Stimulated activated CD8-positive, alpha-beta memory T cell treated with anti-CD3 and anti-CD28 coated beads, Interleukin-15, amount 100 ng/mL, for 1 hour (primary cell): ENCODE measurements at places on chromosomes 2 and 18.

- no peak for DNase-seq
Measured at GRCh38 chr2:19855542-19856431, 46.0 kb downstream of the TTC32 start.

DNA sequence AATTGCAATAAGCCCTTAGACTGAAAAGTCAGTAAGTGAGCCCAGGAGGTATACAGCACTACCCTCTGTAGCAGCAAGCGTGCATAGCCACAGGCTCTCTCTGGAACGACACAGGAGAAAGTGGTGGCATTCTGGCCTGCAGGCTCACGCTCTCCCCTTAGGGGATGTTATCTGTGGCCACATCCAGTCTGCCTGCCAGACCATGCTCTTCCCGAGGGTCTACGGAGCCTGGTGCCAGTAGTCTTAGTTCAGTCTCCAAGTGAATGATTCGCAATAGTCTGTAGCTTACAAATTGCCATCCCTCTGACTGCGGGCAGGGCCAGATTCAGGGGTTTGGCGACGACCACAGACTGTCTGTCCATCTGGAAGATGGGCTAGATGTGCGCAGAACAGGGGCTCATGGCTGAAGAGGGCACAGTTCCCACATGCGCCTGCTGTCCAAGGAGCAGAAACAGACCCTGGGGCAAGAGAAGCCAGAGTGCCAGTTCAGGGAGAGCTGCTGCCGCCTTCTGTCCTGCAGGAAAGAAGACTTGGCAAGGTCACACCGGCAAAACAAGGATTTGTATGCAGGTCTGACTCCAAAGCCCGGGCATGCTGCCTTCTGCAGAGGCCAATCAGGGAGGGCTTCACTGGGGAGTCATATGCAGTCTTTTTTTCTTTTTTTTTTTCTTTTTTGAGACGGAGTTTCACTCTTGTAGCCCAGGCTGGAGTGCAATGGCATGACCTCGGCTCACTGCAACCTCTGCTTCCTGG is 3.5 kb upstream of the KLF11 start:
- DNase-seq, result no peak

DNA sequence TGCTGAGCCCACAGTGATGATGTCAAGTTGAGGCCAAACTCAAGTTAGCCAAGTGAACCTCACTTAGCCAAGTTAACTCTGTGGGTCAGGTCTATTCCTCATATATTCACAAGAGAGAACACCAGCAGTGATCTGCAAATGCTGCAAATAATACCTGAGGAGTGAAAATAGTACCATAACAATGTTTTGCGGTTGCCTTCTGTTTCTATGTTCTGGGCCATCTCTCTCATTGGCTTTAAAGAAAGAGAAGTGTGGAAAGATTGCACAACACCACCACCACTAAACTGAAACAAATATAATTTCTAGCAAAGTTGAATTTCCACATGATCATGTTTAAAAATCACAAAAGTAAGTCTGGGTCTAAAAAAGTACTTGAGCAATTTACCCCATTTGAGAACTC is 211.1 kb upstream of the GALNT5 start:
- no peak for DNase-seq

- no peak for DNase-seq
Measured at GRCh38 chr2:286774-287392, 1.0 kb downstream of the ALKAL2 start.

DNA sequence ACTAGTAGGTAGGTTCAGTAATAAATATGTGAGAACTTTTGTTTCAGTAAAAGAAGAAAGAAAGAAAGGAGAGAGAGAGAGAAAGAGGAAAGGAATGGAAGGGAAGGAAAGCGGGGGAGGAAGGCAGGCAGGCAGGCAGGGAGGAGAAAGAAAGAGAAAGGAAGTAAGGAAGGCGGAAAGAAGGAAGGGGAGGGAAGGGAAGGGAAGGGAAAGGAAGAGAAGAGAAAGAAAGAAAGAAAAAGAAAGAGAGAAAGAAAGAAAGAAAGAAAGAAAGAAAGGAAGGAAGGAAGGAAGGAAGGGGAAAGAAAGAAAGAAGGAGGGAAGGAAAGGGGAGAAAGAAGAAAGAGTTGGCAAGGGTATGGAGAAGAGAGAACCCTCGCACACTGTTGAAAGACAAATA is 67.6 kb downstream of the CD226 start:
- no peak for DNase-seq

- DNase-seq, result no peak
Measured at GRCh38 chr2:171346723-171347557, 86.8 kb downstream of the METTL8 start.

- no peak for DNase-seq
Measured at GRCh38 chr2:123061534-123061933, 963.6 kb upstream of the CNTNAP5 start.

- DNase-seq, result no peak
Measured at GRCh38 chr2:120318626-120319025, 27.3 kb upstream of the INHBB start.

DNA sequence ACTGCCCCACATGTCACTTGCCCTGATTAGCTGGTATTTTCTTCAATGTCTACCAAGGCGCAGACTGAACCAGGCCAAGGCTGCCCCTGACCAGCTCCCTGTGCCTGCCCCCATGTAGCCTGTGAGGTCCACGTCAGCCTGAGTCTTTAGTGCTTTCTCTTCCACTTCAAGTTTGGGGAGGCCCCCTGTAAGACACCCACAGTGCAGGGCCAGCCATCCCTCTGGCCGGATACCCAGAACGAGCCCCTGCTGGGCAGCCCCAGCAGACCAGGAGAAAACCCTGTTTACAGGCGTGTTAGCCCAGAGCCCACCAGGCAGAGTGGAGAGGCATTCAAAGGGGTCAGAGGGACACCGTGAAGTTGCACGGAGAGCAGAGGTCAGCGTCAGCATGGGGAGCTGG is 92.4 kb downstream of the TFCP2L1 start:
- no peak for DNase-seq

DNA sequence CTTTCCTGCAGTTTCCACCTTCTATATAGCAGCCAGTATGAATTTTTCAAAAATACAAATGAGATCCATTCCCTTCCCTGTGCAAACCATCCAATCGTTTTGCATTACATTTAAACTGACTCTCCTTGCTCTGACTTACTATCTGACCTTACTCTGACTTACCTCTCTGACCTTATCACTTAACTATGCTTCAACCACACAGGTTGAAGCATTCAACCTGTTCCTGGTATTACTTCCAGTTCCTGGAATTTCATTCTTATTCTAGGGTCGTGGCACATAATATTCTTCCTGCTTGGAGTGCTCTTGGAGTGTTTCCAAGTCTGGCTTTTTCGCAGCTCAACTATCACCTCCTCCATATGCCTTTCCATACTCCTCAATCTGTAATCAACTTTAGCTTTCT is 850.6 kb upstream of the CHAC2 start:
- DNase-seq, result no peak

DNA sequence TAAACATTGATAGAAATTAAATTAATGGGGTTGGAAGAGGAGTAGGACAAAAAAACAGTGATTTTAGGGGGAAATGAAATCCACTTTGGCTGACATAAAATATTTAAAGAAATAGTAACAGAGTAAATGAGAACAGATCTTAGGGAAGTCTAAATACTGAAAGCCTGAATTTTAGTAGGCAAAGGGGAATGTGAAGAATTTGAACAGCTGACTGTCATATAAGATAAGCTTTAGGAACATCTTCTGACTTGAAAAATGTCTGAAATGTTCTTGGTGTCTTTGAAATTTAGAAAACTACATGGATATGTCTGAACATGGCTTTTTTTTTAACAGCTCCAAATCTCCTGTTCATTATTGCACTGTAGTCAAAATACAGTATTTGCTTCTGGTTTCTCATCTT is 150.3 kb downstream of the CALCRL start:
- DNase-seq, result no peak

- no peak for DNase-seq
Measured at GRCh38 chr2:154692927-154693326, 5.6 kb upstream of the KCNJ3 start.

DNA sequence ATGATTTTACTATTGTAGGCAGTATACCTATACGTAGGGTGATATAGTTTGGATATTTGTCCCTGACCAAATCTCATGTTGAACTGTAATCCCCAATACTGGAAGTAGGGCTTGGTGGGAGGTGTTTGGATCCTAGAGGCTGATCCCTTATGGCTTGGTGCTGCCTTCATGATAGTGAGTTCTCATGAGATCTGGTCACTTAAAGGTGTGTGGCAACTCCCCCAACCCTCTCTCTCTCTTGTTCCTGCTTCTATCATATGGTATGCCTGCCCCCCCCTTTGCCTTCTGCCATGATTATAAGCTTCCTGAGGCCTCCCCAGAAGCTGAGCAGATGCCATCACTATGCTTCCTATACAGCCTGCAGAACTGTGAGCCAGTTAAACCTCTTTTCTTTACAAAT is 1.7 kb upstream of the SERPINB10 start:
- DNase-seq, result no peak

DNA sequence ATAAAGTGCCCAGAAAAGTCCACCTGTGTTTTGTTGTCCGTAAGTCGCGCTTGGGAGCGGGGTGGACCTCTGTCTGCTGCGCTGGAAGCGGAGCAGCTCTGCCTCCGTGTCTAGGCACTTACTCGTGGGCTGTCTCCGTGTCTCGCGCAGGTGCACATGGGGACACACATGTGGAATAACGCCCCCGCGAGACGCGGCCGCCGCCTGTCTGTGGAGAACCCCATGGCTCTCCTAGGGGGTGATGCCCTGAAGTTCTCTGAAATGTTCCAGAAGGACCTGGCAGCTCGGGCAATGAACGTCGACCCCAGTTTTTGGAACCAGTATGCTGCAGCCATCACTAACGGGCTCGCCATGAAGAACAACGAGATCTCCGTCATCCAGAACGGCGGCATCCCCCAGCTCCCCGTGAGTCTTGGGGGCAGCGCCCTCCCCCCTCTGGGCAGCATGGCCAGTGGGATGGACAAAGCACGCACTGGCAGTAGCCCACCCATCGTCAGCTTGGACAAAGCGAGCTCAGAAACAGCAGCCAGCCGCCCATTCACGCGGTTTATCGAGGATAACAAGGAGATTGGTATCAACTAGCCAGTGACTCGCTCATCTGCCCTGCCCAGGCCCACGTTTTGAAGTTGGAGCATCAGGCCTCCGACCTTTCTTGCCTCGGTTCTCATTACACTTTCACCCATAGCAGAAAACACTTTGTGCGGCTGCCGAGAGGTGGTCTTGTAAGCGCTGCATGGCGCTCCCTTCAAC is 17.3 kb downstream of the SALL3 start:
- no peak for DNase-seq

GRCh38 chr18:22345718-22346117 is 72.0 kb downstream of the CTAGE1 start:
- DNase-seq, result no peak

GRCh38 chr2:184444623-184445223 is 153.6 kb upstream of the ZNF804A start:
- no peak for DNase-seq

GRCh38 chr2:26429779-26430578 is 28.3 kb downstream of the DRC1 start:
- DNase-seq, result no peak

DNA sequence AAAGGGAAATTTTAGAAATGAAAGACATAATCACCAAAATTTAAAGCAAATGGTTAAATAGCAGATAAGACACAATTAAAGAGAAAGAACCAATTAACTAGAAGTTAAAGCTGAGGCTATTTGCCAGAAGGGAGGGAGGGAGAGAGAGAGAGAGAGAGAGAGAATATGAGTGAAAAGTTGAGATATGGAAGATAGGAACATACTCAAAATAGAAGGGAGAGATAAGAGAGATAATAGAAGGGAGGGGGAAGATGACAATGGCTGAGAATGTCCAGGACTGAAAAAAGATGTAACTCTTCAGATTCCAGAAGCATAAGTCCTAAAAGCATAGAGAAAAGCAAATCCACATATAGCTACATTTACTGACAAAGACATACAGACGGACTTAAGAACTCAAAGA is 17.1 kb upstream of the AAK1 start:
- no peak for DNase-seq

DNA sequence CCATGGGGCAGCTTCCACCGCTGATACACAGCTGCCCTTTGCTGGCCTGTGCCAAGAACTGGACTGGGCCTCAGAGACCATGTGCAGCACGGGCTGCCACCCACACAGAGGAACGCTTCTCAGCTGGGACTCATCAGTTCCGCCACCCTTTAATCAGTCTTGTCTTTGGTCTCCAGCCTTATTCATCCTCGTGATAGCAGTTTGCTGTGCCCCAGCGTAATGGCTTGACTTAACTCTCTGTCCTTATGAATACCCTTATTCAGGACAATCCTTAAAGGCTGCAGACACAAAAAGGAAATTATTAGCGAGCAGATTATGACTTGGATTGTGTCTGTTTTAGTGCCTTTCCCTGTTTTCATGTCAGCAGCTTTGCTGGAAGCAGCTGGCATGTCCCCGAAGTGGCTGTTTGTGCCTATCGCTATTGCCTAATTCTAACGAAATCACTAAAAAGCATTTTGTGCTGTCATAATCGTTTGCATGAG is 108.9 kb upstream of the DAPL1 start:
- no peak for DNase-seq

DNA sequence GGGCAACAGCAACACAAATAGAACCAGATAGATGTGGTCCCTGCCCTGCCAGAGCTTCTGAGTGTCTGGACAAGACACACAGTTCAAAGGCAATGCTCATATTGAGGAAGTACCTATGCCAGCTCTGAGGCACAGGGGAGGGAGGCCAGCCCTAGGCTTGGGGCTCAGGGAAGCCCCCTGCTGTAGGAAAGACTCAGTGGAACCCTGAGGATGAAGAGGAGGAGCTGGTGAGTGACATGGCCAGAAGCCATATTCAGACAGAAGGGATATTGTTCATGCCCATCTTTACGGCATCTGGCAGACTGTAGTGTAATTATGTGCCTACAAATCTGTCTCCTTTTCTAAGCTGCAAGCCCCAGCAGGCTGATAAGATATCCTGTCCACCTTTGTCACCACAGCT is 8.8 kb downstream of the SIGLEC15 start:
- DNase-seq, result no peak

GRCh38 chr2:36823862-36824261 is 127.4 kb downstream of the VIT start:
- no peak for DNase-seq

GRCh38 chr2:240585101-240585500 is 1.4 kb upstream of the CAPN10 start:
- DNase-seq, result no peak

- no peak for DNase-seq
Measured at GRCh38 chr2:45691171-45691999, 39.9 kb downstream of the PRKCE start.

- no peak for DNase-seq
Measured at GRCh38 chr2:240993446-240994170, 4.8 kb upstream of the SNED1 start.

- DNase-seq, result no peak
Measured at GRCh38 chr2:234731236-234731635, 220.6 kb upstream of the SH3BP4 start.

DNA sequence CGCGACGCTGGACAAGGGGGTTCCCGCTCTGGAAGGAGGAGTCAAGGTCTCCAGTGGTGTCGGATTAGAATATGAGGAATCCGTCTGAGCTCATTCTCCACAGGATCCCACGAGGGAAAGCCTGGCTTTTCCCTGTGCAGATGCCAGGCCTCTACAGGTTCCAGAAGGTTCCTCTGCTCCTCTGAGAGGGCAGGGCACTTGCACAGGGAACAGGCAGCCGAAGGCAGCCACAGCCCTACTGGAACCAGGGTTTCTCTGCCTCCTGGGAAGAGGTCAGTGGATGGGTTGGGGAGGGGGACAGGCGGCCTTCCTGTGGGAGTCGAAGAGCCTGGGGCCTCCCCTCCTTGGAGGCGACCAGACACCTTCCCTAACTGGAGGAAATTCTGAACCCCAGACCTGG is 1.7 kb upstream of the AQP12A start:
- DNase-seq, result no peak
